ENCODE measurements at places on chromosomes 7 and 10.

- no peak for DNase-seq
Observed at GRCh38 chr10:119235356-119235755, 28.0 kb downstream of the GRK5 start.

DNA sequence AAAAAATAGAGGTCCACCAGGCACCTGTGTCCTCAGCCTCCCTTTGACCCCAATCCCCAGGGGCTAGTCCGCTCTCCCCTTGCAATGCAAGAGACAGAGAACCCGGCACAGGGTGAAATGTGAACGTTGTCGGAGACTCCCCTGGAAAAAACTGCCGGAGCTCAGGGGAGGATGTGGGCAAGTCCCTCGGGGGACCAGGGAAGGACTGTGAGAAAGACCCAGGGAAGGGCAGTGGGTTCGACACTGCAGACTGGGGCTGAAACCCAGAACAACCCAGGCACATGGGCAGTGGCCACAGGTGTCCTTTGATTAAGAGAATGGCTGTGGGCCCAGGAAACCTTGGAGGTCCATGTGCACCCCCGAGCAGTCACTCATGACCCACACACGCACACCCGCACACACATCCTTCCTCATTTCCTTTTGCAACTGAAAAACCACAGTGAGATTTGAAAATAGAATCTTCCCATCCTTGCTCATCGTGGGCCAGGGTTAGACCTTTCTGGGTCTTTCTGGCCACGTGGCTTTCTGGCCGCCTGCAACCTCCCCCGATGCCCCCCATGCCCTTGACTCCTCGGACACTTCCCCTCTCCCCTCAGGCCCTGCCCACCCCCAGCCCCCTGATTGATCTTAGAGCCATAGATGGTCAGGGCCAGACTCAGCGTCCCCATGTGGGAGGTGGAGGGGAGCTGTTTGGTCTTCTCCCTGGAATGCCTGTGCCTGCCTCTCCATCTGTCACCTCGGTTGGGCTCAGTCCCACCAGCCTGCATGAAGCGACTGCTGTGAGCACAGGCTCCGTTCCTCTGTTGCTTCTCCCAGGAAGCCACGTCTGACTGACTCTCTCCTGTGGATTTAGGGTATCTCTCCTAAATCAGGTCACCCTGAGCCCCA, 7.9 kb downstream of the LAT2 start:
- DNase-seq = no peak

DNA sequence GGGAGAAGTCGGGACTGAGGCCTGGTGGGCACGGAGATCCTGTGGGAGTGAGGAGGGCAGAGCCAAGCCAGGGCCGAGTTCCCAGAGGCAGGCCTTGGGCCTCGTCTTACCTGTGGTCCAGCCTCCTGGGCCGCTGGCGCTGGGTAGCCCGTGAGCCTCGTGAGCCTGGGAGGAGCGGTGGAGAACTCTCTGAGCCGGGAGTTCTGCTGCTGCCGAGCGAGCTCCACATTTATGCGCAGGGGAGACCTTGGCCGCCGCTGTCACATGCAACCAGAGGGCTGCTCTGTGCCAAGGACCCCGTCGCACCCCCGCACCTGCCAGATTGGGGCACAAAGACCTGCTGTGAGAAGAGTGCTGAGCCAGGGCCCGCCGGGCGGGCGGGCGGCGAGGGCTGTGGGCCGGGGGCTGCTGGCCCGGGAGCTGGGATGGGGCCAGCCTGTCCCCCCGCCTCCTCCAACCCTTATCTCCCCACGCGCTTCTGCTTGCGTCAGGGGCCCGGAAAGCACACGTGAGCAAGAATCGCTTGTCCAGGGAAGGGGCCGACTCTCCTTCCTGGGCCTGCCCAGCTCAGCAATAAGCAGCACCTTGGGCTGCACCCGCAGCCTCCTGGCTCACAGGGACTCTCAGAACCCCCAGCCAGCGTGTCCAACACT, 10.2 kb downstream of the VENTX start:
- DNase-seq = no peak

- no peak for DNase-seq
Observed at GRCh38 chr7:120857588-120858573, at the start of gene TSPAN12. Gene TSPAN12 (minus strand): TSS chr7:120858144. CDS start chr7:120856763, 1,381 bp downstream.

DNA sequence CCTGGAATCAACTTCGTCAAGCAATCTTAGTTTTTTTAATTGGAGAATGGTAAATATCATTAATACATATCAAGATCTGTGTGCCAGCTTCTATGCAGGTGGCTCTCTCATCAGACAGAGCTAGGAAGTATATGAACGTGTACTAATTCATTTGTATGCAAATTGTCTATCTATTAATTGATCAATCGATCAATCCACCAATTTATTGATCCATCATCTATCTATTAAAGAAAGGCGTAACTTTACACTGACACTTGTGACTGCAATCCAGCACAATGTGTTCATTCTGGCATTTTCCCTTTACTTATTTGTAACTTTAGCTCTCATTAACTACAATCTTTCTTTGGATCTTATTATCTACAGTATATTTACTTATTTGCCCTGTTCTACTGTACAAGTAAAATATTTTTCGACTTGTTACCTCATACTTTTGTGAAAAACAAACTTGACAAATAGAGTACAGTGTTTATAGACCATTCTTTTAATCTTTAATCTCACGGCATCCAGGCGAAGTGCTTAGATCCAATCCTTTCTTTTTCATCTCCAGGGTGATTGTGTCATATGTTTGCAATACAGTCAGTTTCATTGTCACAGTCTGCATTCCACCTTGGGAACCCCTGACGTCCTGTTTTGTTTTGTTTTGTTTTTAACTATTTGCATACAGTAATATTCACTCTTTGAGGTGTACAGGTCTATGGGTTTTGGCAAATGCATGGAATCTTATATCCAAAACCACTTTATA, 22.0 kb upstream of the GHRHR start:
- no peak for DNase-seq

DNA sequence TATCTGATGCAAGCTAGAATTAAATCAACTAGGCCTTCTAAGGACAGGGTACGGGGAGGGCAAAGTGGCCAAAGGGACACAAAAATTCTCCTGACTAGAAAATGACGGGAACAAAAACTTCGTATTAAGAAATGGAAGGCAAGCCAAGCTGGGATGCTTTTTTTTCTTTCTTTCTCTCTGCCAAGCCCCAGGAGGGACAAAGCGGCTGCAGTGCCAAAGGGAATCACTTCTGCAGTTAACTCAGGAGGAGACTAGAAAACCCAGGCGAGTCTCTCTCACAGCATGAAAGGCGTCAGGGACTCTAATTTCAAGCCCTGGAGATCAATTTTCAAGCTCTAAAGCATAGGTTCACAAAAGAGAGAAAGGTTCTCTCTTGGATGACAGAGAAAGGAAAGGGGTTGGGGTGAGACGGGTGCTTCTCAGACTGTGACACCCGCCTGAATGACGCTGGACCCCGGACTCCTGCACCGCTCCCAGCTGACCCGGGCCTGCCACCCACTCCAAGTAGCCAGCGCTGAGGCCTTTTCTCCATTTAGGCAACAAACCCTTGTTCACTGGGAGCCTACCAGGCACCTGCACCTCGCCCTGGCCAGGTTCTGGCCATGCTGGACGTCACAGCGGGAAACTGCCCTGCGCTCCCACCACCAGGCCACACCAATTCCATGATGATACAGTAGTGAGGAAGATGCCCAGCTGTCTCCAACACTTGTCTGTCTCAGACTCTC, 56.5 kb downstream of the KIAA1549 start:
- DNase-seq = no peak

DNA sequence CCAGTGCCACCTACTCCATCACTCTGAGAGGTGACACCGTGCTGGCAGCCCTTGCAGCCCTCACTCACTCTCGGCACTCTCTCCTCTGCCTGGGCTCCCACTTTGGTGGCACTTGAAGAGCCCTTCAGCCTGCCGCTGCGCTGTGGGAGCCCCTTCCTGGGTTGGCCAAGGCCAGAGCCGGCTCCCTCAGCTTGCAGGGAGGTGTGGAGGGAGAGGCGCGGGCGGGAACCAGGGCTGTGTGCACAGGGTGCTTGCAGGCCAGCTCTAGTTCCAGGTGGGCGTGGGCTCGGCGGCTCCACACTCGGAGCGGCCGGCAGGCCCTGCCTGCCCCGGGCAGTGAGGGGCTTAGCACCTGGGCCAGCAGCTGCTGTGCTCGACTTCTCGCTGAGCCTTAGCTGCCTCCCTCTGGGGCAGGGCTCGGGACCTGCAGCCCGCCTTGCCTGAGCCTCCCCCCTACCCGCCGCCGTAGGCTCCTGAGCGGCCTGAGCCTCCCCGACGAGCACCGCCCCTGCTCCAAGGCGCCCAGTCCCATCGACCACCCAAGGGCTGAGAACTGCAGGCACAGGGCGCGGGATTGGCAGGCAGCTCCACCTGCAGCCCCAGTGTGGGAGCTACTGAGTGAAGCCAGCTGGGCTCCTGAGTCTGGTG, 48.7 kb upstream of the SLC35G1 start:
- no peak for DNase-seq

DNA sequence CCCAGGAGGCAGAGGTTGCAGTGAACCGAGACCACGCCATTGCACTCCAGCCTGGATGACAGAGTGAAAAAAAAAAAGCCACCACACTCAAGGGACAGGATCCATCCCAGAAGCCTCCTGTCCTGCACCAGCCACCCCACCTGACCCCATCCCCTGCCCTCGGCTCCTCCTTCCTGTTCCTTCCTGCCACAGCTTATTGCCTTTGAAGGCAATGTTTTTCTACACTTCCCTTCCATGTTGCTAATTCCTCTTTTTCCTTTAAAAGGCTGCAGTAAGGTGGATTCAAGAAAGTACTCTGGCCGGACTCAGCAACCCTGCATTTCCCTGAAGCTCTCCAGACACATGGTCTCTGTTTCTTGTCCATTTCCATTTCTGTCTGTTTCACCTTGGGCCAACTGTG, 80.9 kb downstream of the FAM171A1 start:
- no peak for DNase-seq

GRCh38 chr10:10591715-10592341, 425.8 kb upstream of the CELF2 start:
- DNase-seq = no peak

DNA sequence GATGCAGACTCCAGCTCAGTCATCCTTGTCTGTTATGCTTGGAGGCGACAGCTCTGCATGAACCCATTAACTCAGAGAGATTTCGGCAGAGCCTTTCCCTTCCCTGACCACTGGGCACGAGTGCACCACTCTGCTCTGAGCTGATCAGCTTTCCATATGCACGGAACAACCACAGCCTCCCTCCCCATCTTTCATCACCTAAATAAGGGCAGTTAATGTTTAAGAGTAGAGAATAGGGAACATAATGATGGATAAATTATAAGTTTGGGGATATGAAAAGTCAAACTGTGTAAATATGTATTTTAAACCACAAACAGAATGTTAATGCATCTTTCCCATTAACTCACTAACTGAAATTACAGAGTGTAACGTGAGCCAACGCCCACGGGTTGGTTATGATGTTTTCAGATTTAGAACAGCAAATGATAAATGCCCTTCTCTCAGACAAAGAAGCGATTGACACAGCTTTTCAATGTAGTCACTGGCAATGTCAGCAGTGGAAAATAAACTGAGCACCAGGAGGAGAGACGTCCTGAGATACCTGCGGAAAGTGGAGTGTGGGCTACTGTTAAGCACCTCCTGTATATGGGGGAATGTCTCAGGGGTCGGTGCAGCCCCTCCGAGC, 658.2 kb downstream of the LRMDA start:
- DNase-seq = no peak

DNA sequence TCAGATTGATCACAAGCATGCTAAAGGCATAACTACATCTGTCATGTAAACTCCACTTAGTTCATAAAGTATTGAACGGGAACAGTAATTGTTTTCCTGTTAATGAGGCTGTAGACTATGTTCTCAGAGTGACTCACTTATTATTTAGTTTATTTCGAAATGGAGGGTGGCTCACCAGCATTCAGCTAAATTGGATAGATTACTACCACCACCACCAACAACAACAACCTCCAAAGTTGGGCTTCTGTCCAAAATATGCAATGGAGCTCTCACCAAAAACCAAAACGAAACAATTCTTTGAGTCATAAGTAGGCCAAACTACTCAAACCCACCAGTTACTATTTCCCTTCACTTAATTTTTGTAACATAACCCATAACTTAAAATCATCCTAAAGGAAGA, 127.9 kb upstream of the NRBF2 start:
- DNase-seq = no peak

DNA sequence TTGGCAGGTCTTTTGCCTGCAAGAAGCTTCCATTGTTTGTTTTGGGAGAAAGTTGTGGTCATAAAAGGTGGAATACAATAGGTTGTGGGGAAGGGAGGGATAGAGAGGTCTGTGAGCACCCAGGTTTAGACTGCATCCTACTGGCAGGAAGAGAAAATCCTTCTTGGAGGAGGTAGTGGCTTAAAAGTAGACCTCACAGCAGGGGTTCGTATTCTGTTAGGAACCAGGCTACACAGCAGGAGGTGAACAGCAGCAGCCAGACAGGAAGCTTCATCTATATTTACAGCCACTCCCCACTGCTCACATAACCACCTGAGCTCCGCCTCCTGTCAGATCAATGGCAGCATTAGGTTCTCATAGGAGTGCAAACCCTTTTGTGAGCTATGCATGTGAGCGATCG, 245.3 kb downstream of the NSUN6 start:
- no peak for DNase-seq

DNA sequence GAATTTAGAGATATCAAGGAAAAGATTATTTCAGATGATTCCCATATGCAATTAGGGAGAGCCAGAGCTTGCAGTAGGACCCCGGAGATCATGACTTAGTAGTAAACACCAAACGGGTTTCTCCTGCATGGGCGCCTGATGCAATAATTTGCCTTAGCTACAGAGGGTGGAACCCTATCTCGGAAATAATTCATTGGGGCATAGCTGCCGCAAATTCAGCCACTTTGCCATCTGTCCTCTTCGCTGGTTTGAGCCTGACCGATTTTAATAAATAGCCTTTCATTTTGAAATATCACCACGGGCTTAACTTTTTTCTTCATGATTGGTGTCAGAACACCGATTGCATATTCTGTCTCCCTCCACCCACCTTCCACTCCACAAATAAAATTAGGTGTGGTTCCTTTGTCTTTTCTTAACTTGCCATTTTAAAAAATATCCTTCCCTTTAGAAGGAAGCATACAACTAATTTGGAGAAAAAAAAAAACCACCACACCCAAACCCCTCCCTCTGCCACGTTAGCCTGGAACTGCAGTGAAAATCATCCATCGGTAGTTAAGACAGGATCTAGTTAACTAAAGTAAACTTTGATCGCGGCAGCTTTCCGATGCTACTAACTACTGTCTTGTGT, 1.4 kb downstream of the GARS1 start:
- no peak for DNase-seq

- no peak for DNase-seq
Observed at GRCh38 chr7:143901332-143901667, 676 bp downstream of the TCAF1 start.

GRCh38 chr10:50600831-50601477, 22.8 kb downstream of the SGMS1 start:
- DNase-seq = no peak
